ENCODE measurements at places on chromosomes 1 and 21.
A peak's percentile ranks its signal among the peaks of the same experiment; 100 is the strongest.

GRCh38 chr1:15326691-15327588 lies 79.9 kb downstream of the FHAD1 start:
- no peak for DNase-seq

DNA sequence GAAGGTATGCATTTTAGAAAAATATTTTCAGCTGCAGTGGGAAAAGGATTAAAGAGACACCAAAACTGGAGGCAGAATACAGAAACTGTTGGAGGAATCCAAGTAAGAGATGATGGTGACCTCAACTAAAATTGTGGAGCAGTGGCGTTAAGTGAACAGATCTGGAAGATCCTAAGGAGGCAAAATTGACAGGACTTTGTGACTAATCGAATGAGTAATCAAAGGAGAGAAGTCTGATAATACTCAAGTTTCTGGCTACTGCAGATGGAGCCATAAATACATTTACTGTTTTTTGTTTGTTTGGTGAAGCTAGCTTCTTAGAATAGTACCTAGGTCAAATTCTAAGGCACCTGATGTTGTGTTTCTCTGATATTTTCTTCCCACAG lies 3.1 kb downstream of the CTBS start:
- DNase-seq, result no peak

DNA sequence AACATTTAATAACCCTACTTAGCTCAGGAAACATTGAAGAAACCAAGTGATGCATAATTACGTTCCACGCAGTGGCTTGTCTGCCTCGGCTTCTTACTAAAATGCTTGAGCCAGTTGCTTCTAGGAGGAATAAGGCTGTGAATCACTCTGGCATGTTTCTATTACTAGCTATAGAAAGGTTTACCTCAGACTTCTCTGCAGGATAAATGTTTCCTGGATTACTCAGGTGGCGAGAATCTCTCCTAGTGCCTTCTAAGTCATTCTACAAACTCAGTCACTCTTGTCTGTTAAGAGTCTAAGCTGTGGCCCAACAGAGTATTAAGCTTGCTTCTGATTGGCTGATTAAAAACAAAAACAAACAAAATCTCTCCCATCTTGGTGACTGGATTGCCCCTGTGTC lies 92.0 kb upstream of the RALGPS2 start:
- DNase-seq, result no peak

- no peak for DNase-seq
Observed at GRCh38 chr1:78101051-78101450, 55.3 kb downstream of the GIPC2 start.

- no peak for DNase-seq
Observed at GRCh38 chr1:219419860-219420259, 193.0 kb downstream of the ZC3H11B start.

DNA sequence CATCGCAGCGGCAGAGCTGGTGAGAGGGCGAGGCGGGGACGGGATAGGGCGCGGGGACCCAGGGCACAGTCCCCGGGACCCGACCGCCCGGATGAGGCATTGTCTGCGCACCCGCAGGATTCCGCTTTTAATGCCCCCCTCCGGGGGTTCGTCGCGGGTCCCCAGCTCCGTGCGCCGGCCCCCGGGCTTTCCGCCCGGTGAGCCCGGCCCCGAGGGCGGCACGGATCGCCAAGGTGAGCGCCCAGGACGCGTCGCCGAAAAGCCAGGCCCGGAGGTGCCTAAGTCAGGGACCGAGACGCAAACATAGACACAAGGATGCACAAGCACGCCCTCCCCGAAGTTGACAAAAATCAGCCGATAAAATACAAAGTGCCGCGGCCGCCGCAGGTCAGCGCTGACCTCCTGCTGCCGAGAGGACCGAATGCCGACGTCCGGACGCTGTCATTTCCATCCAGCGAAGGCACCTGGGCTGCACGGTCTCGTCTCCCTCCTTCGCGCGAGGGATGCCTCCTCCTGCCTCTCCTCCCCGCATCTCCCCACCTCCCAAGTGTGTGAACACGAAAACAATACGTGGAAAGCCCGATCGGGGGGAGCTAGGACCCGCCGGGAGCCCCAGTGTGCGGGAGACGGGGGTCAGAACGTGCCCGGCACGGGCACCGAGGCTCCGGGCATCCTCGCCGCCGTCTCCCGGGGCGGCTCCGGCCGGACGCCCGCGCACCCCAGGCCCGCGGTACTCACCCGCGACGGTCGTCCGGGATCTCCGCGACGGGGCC lies 101.1 kb upstream of the SOD1 start:
- peak; percentile 86 for DNase-seq

GRCh38 chr1:234108921-234109320 lies 204.4 kb downstream of the SLC35F3 start:
- DNase-seq, result no peak

DNA sequence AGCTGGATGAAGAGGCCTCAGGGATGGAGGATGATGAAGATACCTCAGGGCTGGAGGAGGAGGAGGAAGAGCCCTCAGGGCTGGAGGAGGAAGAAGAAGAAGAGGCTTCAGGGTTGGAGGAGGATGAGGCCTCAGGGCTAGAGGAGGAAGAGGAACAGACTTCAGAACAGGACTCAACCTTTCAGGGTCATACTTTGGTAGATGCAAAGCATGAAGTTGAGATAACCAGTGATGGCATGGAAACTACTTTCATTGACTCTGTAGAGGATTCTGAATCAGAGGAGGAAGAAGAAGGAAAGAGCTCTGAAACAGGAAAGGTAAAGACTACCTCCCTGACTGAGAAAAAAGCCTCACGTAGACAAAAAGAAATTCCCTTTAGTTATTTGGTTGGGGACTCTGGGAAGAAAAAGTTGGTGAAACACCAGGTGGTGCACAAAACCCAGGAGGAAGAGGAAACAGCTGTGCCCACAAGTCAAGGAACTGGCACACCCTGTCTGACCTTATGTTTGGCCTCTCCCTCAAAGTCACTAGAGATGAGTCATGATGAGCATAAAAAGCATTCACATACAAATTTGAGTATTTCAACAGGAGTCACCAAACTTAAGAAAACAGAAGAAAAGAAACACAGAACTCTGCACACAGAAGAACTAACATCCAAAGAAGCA lies 15.4 kb downstream of the L1TD1 start:
- peak; percentile 29 for DNase-seq

GRCh38 chr1:92186081-92186480 lies 31.6 kb upstream of the C1orf146 start:
- no peak for DNase-seq

GRCh38 chr21:38771536-38771935 lies 34.2 kb upstream of the ETS2 start:
- DNase-seq, result no peak

DNA sequence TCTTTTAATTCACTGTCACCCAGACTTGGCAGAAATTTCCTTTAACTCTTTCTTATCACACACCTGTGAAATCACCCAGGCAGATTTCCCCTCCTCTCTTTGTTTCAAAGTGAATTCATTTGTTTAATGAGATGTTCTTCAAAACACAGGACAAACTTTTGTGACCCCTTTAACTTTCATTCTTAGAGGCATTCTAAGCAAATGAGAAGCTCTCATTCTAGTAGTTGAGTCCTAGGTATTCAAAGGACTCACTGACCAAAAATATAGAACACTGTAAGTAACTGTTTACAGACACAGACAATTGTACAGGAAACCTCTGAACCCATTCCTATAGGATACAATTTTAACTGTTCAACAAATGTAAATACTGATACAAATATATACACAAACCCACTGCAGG lies 16.9 kb downstream of the LRRC8C start:
- no peak for DNase-seq

DNA sequence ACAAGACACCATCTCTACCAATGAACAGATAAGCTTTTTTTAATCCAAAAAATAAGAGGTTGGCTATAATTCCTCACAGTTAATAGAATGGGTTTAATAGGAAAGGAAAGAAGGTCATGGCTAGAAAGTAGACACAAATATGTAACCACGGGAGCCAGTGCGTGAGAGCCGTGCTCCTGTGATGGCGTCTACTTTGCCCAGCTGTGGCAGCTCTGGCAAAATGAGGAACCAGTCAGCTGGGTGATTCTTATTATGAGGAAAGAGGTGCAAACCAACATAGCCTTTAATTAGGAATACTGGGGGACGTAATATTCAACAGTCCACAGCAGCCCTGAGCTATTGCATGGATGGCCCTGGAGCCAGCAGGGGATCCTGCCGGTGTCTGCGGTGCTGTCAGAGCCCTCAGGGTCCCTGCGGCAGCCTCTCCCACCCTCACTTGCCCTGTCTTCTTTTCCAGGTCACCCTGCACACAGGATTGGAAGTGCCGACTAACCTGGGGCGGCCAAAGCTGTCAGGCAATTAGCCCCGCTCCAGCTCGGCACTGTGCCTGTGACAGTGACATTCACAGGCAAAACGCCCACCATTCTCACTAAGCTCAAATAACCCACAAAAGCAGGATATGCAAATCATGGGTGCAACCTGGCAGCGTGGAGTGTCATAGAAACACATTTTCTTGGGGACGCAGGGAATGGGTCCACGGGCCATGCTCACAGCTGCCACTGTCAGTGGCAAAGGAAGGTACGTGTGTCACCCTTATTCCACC lies 25.9 kb upstream of the GNPAT start:
- DNase-seq, result no peak

GRCh38 chr1:94235189-94236012 lies 2.0 kb downstream of the ARHGAP29 start:
- DNase-seq, result no peak

DNA sequence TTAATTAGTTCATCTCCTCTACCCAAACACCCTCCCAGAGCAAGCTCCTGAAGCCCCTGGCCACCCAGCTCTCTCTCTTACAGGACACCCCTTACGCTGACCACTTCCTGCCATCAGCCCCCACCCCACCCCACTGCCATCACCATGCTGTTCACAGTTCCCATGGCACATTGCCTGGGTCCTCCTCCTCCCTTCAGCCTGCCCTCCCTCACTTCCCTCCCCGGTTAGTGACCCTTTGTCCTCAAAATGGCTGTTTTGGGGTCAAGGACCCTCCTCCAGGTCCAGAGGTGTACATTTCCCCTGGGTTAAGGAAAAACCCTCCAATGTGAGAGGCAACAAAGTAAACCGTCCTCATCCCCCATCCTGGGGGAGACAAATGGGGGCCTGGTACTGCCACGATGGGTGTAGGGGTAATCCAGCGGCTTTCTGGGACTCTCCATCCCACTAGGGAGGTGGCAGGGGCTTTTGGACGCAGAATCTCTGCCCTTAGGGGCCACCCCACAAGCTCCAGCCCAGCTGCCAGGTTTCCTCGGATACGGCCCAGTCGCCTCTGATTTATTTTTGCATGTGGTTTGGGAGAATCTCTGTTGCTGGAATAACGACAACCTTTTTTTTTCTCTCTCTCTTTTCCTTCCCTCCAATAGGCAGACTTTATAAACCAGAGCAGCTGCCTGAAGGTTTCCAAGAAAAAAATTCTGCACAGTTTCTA lies 8.5 kb downstream of the CAMK2N1 start:
- DNase-seq, result no peak

- peak; percentile 40 for DNase-seq
Observed at GRCh38 chr1:46510998-46511365, 21.3 kb downstream of the DMBX1 start.

GRCh38 chr1:145758116-145758515 lies 38.8 kb downstream of the CD160 start:
- DNase-seq, result no peak

DNA sequence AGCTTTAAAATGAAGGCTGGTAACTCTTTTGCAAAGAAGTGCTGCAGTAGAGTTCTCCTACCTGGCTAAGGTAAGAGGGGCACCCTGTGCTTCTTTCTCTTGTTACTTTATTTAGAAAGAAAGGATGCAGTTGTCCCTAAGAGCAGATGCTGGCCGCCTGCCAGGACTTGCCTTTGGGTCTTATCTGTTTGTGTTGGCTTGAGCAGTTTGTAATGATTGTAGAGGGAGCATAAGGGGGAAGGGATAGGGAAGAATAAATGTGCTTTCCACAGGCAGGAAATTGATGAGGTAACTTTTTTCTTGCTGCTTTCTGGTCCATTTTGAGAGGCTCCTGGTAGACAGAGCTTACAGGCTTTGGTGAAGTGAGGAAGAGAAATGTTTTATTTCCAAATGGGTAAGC lies 229.6 kb downstream of the HHAT start:
- no peak for DNase-seq

GRCh38 chr1:117928881-117929342 lies 509 bp downstream of the GDAP2 start:
- peak; percentile 87 for DNase-seq

DNA sequence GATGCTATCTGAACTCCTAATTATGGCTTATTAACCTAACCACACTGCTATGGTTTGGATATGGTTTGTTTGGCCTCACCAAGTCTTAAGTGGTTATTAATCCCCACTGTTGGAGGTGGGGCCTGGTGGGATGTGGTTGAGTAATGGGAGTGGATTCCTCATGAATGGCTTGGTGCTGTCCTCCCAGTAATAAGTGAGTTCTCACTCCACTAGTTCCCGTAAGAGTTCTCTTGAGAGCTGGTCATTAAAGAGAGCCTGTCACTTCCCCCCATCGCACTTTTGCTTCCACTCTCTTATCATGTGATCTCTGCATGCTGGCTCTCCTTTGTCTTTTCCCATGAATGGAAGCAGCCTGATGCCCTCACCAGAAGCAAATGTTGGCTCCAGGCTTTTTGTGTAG lies 328.8 kb downstream of the PLA2G4A start:
- peak; percentile 53 for DNase-seq

- no peak for DNase-seq
Observed at GRCh38 chr21:40829791-40830190, 17.2 kb downstream of the DSCAM start.

GRCh38 chr1:53087332-53088285 lies 25.6 kb downstream of the PODN start:
- DNase-seq, result peak; percentile 92

- DNase-seq, result no peak
Observed at GRCh38 chr1:108192581-108192980, 7.6 kb downstream of the SLC25A24 start.

DNA sequence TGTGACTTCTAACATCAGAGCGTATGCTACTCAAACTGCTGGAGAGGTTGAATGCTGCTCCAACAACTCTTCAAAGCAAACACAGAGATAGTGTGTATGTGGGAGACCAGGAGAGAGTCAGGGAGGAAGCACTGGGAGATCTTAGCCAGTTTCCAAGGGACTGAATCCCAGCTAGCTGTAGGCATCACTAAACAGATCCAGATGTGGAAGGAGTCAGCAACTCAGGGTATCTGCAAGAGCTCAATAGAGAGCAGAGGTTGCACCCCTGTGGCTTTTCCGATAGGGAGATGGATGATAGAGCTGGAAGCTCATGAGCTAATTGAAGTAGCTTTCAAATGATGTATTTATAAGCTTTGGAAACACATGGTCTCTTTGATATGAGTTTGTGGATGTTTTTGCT lies 168.9 kb upstream of the HOOK1 start:
- DNase-seq, result no peak

DNA sequence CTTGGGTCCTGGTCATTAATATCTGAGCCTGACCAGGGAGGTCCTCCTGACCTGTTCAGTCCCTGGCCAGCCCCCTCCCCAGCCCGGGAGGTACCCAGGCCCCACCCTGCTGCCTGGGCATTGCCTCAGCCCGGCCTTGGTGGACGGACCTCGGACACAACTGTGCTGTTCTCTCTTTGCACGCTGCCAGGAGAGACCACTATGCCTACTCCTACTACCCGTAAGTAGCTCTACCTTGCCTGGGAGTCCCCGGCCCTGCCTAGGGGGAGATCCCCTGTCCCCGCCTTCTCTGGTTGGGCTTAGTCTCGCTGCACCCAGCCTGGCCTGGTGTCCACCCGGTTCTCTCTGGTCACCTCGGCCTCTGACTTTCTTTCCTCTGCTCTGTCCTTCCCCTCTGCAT lies 53.2 kb downstream of the PTPRU start:
- no peak for DNase-seq
